ENCODE measurements at places on chromosomes 13 and 19.

DNA sequence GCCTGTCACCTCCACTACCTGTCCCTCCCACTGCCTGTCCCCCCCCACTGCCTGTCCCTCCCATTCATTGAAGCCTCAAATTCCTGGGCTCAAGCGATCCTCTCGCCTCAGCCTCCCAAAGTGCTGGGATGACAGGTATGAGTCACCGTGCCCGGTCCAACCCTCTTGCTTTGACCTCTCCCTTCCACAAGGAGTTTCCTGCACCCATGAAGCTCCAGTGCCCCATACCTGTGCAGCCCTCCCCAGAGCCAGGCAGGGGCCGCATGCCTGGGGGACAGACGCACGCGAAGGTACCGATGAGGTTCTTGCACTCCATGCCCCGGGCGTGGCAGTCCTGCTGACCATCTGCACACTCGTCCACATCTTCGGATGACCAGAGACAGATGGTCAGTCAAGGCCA is 34.3 kb downstream of the CCL25 start:
- no peak for DNase-seq

- no peak for DNase-seq
These were observed 504.5 kb downstream of the FOXO1 start for GRCh38 chr13:40161931-40162330.

- no peak for DNase-seq
These were observed 22.3 kb upstream of the ZBTB7A start for GRCh38 chr19:4088975-4089374.

GRCh38 chr13:100211016-100211710 is 122.3 kb downstream of the PCCA start:
- no peak for DNase-seq

DNA sequence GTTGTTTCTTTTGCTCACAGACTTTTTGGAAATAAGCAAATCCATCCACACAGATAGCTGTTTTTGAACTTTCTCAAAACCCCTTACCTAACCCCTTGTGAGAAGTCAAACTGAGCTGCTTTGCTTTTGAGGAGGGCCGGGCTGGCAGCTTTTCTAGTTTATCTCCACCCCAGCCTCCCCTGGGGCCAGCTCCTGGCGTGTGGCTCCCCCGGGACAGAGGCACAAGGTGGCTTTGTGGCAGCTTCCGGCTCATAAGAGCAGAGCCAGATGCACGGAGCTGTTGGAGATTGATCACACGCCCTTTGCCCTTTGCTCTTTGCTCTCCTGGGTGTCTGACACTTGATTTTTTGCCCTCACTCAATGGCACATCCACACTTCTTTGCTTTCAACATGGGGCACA is 24.9 kb upstream of the RNF113B start:
- peak; percentile 73 for DNase-seq

- DNase-seq = no peak
These were observed 5.8 kb upstream of the TPM4 start for GRCh38 chr19:16070366-16070990.

DNA sequence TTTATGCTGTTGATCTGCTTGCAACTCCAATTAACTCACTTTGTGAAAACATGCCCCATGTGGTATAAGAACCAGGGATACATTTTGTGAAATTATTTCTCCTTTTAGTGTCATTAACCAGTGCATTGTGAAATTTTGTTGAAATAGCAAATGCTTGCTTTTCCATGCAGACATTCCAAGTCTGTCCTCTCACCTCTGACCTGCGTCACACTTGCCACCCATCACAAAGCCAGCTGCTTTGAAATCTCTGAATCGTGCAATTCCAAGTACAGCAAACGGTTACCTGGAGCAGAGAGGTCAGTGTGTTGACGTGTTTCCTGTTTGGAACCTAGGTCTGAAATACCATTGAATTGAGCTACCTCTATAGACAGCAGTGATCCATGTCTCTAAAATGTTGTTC is 4.9 kb upstream of the SLC25A15 start:
- no peak for DNase-seq
